ENCODE measurements at places on chromosomes 11 and 22. TPM values are rescaled to one million over a fixed set of nuclear protein-coding genes. Genes with fewer than 3 reads are reported as not detected.

GRCh38 chr22:39723899-39724351, 153.4 kb downstream of the CACNA1I start:
- H3K4me1 ChIP-seq = no peaks in the 10 kb centered on the region
- no peak overlapping the region for H3K27ac ChIP-seq
- H3K36me3 ChIP-seq = no peaks in the 10 kb centered on the region
- H3K27me3 ChIP-seq = peaks cover 86% of the 10 kb centered on the region
- H3K4me3 ChIP-seq = no peak overlapping the region

- H3K4me1 ChIP-seq = no peaks in the 10 kb centered on the region
- no peaks in the 10 kb centered on the region for H3K36me3 ChIP-seq
- no peaks in the 10 kb centered on the region for H3K27me3 ChIP-seq
- DNase-seq = no peak
- H3K4me3 ChIP-seq = no peak overlapping the region
- no peak overlapping the region for H3K27ac ChIP-seq
These were observed 1034.3 kb downstream of the LRRC4C start for GRCh38 chr11:40425168-40425567.

GRCh38 chr22:40383905-40384304, 13.5 kb downstream of the SGSM3 start:
- no peaks in the 10 kb centered on the region for H3K36me3 ChIP-seq
- H3K4me3 ChIP-seq = no peak overlapping the region
- peaks cover 26% of the 10 kb centered on the region for H3K4me1 ChIP-seq
- H3K27ac ChIP-seq = no peak overlapping the region
- DNase-seq = no peak

DNA sequence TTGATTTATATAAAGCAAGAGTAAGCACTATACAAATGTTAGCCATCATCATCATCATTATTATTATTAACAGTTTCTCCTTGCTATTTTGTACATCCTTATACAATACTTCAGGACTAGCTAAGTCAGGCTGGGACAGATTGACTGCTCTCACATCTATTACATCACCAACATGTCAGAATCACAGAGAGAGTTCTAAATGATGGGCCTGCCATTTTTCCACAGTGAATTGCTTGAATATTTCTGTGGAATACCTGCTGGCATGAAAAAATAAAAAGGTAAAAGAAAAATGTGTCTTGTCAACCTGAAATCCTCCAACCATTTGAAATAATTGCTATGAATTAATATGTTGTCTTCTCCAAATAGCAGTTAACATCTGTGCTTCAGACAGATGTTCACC, 1311.3 kb downstream of the FAM181B start:
- H3K4me1 ChIP-seq = peaks cover 6% of the 10 kb centered on the region
- H3K27ac ChIP-seq = no peak overlapping the region
- H3K4me3 ChIP-seq = no peak overlapping the region
- H3K36me3 ChIP-seq = no peaks in the 10 kb centered on the region
- no peaks in the 10 kb centered on the region for H3K27me3 ChIP-seq

DNA sequence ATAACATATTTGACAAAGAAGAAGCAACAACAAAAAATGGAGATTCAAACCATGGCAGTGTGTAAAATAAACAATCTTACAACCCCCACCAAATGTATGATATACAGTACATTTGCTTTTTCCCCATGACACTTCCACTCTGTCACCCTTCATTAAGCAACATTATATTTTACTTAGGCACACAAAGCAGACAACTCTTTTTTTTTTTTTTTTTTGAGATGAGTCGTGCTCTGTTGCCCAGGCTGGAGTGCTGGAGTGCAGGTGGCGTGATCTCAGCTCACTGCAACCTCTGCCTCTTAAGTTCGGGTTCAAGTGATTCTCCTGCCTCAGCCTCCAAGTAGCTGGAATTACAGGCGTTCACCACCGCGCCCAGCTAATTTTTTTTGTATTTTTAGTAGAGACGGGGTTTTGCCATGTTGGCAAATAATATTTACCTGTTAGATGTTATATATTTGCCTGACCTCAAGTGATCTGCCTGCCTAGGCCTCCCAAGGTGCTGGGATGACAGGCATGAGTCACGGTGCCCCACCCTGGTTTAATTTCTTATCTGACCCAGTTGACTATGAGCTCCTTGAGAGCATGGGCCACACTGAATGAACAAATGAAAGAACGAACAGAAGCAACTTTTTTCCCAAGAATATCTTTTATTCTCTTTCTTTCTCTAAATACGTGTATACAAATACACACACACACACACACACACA, 5.5 kb upstream of the PCF11 start:
- H3K27ac ChIP-seq = no peak overlapping the region
- no peaks in the 10 kb centered on the region for H3K36me3 ChIP-seq
- no peaks in the 10 kb centered on the region for H3K27me3 ChIP-seq
- peaks cover 8% of the 10 kb centered on the region for H3K4me1 ChIP-seq
- H3K4me3 ChIP-seq = no peak overlapping the region
- DNase-seq = no peak

GRCh38 chr11:115924744-115925567, 420.7 kb upstream of the CADM1 start:
- no peak overlapping the region for H3K27ac ChIP-seq
- no peak for DNase-seq
- H3K36me3 ChIP-seq = no peaks in the 10 kb centered on the region
- H3K4me1 ChIP-seq = peaks cover 4% of the 10 kb centered on the region
- no peak overlapping the region for H3K4me3 ChIP-seq

- H3K27ac ChIP-seq = no peak overlapping the region
- H3K4me3 ChIP-seq = no peak overlapping the region
- no peaks in the 10 kb centered on the region for H3K27me3 ChIP-seq
- no peaks in the 10 kb centered on the region for H3K36me3 ChIP-seq
- DNase-seq = no peak
- H3K4me1 ChIP-seq = no peaks in the 10 kb centered on the region
These were observed 12.7 kb upstream of the CAPN5 start for GRCh38 chr11:77054084-77054483.

Gene SCGB1D4
- not detected for total RNA-seq

GRCh38 chr11:80486678-80487077, 1045.8 kb upstream of the TENM4 start:
- no peak overlapping the region for H3K27ac ChIP-seq
- H3K36me3 ChIP-seq = no peaks in the 10 kb centered on the region
- no peak overlapping the region for H3K4me3 ChIP-seq
- DNase-seq = no peak

- peaks cover 11% of the 10 kb centered on the region for H3K4me1 ChIP-seq
- H3K36me3 ChIP-seq = no peaks in the 10 kb centered on the region
- DNase-seq = no peak
- H3K4me3 ChIP-seq = no peak overlapping the region
These were observed 105.6 kb downstream of the RRAS2 start for GRCh38 chr11:14253421-14253820.

- H3K27me3 ChIP-seq = peaks cover 9% of the 10 kb centered on the region
- no peak overlapping the region for H3K27ac ChIP-seq
These were observed 1.5 kb downstream of the SYT8 start for GRCh38 chr11:1836011-1836945.

- H3K27me3 ChIP-seq = peaks cover 56% of the 10 kb centered on the region
- H3K27ac ChIP-seq = no peak overlapping the region
- H3K4me1 ChIP-seq = no peaks in the 10 kb centered on the region
- no peaks in the 10 kb centered on the region for H3K36me3 ChIP-seq
- DNase-seq = no peak
These were observed 31.2 kb downstream of the ARHGAP8 start for GRCh38 chr22:44783581-44783980.

DNA sequence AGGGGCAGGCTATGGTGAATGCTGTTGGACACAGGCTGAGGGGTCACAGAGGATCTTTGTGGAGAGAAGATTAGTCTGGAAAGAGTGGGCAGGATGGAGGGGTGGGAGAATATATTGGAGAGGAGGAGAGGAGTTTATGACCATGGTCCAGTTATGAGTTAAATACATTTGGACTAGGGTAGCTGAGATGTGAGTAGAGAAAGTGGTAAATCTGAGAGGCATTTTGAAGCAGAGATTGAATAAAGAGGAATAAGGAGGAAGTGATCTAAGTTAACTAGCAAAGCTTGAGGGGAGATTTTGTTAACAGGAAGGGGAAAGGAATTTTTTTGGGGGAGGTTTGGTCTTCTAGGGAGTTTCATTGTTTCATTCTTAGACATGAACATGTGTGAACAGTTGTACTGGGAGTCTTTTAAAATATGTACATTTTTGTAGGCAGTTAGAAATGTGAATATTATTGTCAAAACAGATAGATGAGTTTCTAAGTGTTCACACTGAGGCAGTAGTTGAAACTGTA, 43.1 kb upstream of the EED start:
- no peaks in the 10 kb centered on the region for H3K36me3 ChIP-seq
- no peaks in the 10 kb centered on the region for H3K27me3 ChIP-seq
- no peak overlapping the region for H3K27ac ChIP-seq
- peaks cover 16% of the 10 kb centered on the region for H3K4me1 ChIP-seq
- DNase-seq = no peak
- H3K4me3 ChIP-seq = no peak overlapping the region

Gene C11orf97
- total RNA-seq = not detected
